ENCODE measurements at places on chromosomes 16 and 17.
A peak's percentile ranks its signal among the peaks of the same experiment; 100 is the strongest.

DNA sequence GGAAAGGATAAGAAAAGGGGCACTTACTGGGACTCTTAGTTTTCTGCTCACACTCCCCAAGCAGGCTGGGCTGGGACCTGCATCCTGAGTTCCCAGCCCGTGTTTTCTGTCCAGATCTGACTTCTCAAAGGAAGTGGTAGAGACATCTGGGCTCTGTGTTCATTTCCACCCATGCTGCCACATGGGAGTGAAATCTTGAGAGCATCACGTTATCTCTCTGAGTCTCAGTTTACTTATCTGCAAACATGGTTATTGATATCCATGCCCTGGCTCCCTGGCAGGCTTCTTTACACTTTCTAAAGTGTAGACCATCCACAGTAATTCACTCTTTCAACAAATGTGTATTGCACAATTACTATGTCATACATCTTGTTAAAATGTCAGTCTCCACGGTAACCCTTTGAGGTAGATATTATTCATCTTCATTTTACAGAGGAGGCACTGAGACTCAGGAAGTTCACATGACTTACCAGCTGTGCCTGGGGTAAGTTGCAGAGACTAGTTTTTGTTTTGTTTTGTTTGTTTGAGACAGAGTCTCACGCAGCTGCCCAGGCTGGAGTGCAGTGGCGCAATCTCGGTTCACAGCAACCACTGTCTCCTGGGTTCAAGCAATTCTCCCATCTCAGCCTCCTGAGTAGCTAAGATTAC, 3.4 kb downstream of the ZNF688 start:
- DNase-seq = no peak

GRCh38 chr17:19717031-19717360, 612 bp upstream of the SLC47A2 start:
- DNase-seq = no peak

- DNase-seq = no peak
Observed at GRCh38 chr16:74455619-74456289, 34.5 kb upstream of the CLEC18B start.

GRCh38 chr17:42698736-42699414, 16.5 kb downstream of the CNTNAP1 start:
- no peak for DNase-seq

- no peak for DNase-seq
Observed at GRCh38 chr17:19945009-19945626, 32.5 kb downstream of the AKAP10 start.

DNA sequence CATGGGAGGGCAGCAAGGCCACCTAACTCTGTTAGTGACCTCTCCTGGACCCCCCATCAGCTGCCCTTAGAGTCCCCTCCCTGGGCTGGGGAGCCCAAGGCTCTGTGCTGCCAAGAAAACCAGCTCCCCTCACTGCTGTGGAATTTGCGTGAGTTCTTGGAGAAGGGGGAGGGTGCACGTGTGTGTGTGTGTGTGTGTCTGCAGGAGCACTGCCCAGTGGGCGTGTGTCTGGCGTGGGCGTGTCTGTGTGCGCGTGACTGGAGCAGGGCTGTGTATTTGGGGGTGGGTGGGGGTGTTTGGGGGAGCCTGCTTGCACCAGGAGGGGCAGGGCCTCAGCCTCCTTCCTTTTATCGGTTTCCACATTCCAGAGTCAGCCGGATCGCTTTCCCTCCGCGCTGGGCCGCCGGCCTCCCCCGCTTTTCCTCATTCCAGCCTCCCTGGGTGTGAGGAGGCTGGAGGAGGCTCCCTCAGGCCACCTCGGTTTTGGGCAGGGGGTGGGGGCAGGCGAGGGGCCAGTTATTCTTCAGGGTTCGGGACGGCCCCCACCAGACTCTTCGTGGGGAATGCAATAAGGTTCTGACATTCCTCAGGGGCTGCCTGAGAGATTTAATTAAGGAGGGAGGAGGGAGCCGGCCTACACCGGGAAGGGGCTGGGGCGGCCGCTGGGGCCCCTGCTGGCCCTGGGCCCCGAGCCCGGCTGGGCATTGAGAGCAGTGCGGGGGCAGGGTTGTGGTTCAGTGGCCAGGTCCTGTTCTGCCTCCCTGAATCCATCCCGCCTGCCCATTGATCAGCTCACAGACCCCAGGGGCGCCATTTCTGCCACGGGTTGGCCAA, 2.5 kb downstream of the VASN start:
- no peak for DNase-seq

GRCh38 chr17:68011199-68011665, 15.0 kb upstream of the C17orf58 start:
- no peak for DNase-seq

- DNase-seq = no peak
Observed at GRCh38 chr17:65557349-65558310, 3.8 kb downstream of the AXIN2 start.

DNA sequence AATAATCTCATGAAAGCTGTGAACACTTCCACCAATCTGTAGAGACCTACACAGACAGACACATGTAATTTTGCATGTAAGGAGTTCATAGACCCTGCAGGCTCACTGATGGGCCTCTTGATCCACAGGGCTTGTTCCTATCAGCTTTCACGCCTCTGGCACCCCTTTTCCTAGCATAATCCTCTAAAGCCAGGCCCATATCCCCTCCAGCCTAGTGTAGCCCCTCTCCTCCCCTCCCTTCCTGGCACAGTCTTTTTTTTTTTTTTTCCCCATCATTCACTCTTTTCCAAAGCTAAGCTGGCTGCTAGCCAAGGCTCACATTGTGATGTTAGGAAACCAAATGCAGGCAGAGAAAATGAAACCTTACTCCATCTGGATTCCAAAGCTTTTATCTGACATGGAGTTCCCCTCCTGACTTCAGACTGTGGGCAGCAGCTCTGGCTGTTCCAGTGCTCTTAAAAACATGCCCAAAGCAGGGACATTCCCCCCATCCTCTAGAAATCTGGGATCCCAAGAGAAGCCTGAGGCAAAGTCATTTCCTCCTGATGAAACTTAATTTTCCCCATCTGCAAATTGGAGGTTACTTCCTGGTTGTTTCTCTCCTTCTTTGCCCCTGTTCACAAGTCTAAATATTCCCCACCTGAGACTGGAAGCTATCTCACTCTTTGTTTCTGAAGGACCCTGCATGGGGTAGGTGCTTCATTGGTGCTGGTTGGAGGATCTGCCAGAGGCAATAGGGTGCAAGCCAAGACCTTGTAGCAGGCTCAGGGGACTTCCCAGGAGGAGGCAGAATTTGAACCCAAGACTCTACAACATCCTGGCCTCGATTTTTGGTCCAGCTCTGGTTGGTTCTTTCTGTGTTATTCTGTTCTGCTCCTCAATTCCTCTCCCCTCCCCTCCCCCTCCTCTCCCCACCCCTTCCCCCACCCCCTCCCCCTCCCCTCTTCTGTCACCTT, 9.9 kb upstream of the CCL5 start:
- no peak for DNase-seq

- DNase-seq = no peak
Observed at GRCh38 chr17:36679815-36680467, 78.6 kb downstream of the MRM1 start.

DNA sequence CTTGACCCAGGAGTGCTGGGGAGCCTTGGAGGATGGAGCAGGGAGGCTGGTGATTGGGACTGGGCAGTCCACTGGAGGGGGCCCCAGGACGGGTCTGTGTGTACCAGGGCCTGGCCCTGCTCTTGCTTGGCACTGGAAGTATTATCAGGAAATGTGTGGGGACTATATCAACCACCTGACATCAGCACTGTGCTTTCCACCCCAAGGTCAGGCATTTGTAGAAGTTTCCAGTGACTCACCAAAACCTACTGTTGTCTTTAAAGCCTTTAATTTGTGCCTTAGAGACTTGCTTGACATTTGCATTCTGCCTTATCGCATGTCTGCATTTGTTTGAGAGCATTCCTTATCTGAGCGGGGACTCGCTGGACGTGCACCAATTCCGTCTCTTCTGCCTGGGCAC, 323.1 kb downstream of the FOXL1 start:
- no peak for DNase-seq

- DNase-seq = peak; percentile 66
Observed at GRCh38 chr17:1562176-1562643, 382 bp downstream of the PITPNA start.

DNA sequence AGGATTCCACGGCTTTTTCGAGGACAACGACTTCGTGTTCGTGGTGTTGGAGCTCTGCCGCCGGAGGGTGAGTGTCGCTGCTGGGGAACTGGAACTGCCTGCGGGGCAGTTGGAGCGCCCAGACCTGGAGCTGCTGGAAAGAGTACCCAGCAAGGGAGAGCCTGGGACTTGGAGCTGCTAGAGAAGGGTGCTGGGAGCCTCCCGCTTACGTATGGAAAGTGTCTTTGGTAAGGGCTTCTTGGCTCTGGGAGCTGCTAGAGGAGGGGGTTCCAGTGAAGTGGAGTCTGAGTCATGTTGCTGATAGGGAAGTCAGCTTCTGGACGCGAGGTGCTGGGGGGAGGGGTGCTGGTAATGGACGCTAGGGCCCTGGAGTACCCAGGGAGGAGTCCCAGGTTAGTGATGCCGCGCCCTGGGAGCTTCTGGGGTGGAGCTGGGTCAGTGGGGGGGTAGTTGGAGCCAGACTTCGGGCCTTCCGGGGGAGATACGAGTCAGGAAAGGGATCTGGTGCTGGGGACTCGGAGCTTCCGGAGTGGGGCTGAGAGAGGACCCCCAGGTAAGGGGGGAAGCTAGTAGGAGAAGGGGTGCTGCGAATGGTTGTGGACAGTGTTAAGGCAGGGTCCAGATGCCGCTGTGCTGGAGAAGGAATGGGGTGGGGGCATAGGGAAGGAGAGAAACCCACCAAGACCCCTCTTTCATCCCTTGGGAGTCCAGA, 741 bp downstream of the PLK1 start:
- DNase-seq = no peak

DNA sequence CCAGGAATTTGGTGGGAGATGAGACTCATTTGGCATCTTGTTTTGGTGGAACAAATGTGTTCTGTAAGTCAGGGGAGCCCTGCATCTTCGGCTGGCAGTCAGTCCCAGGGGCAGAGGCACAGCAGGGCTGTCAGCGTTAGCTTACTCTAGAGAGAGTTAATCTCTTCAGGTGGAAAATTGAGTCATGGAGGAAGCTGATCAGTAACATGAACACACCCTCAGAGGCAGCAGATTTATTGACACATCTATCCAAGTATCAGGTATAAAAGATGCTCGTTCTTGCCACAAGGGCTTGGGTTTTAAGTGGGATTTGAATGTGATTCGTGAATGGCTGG, 55.2 kb downstream of the EPN2 start:
- no peak for DNase-seq

DNA sequence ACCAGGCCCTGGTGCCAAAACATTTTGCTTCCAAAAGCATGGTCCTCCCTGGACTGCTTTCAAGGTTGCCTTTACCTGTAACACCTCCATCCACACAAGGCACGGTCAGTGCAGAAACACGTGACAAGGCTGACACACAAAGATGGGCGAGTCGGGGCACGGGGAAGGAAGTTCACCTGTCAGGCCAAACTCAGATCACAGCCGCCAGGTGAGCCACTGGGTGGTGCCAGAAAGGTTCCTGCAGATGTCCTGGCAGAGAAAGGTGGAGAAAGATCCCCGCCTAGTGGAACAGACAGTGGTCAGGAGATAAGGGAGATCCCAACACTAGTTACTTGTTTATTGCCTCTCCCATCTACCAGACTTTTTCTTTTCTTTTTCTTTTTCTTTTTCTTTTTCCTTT, 155.3 kb downstream of the AIPL1 start:
- DNase-seq = no peak

GRCh38 chr17:81867991-81868673, 3.0 kb downstream of the ARHGDIA start:
- DNase-seq = no peak

GRCh38 chr16:75514296-75514695, 19.1 kb upstream of the CHST6 start:
- DNase-seq = no peak

- DNase-seq = no peak
Observed at GRCh38 chr17:65638221-65638975, 77.0 kb upstream of the AXIN2 start.

DNA sequence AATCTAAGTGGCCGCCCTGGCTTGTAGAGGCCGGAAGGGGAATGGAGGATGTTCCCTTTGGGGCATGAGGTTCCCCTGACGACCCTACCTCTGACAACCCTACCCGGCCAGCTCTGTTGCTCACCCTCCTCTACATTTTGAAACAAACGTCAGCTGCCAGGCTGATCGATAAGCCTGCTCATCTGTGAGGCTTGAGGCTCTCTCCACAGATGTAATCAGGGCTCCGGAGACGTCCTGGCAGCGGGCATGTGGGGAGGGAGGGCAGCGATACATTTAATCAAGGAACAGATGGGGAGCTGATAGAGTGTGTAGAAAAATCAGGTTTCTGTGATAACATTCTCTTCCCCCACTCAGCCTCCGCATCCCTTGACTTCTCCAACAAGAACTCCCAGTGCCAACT, 212.3 kb upstream of the SDK2 start:
- DNase-seq = no peak

DNA sequence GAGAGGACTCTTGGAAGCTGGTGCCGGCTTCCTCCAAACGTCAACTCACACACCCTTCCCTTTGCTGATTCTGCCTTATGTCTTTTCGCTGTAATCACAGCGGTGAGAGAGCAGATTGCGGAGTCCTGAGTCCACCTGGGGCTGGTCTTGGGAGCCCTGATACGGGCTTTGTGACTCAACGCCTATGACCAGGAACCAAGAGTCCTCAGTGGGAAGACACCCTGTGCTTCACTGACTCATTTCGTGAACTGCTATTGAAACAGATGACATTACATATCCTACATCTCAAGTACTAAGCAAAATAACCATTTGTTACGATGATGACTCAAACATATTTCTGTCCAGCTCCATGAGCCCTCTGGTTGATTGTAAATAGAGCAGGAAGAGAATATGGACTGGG, 90.7 kb upstream of the CREBBP start:
- no peak for DNase-seq

DNA sequence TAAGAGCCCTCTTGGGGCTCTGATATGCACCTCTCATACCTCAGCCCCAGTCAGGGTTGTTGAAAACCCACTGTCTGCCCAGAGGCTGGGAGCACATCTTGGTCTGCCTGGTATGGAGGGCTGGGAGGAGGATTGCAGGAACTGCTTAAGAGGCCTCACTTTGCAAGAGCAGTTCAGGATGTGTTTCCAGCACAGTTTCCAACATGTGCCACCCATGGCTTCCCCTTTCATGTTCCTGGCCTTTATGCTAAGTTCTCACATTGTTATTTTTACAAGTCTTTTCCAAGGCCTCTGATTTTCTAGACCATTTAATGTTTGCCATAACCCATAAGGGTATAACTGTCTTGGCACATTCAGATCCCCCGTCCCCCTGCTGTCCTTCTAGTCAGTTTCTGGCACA, 155.4 kb downstream of the WWOX start:
- no peak for DNase-seq

GRCh38 chr17:9845306-9845705, 19.6 kb downstream of the GLP2R start:
- no peak for DNase-seq

Data from caudate nucleus (tissue), 63 donors.